ENCODE measurements at places on chromosomes 6 and 20.

DNA sequence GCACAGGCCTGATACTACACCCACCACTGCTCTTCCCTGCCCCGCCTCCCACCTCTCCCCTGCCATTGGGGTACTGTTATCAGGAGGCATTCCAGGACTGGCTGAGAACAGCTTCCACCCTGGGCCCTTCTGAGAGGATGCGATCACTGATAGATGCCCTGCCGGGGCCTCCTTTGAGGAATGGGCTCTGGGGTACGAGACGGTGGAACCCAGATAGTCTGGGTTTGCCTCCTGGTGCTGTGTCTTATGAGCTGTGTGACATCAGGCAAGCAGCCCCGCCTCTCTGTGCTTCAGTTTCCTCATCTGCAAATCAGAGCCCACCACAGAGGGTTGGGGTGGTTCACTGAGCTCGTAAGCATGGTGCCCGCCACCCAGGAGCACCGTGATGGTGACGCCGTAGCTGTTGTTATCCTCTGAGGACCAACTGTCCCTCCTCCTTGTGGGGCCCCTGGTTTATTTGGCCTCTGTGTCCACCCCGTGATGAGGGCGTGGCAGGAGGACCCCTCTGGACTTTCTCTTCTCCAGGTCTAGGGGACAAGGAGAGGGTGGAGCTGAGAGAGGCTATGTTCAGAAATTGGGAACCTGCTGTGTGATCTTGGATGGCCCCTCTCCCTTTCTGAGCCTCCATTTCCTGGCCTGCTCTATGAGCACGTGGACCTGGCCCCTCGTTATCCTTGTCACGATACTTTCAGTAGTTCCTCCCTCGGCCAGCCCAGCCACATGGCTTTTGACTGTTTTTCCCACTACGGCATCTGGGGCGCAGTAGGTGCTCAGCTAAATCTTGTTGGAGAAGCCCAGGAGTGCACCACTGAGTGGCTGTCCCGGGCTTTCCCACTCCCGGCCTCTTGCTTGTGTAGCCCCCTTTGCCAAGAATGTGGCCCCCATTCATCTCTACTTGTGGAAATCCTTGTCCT is 18.3 kb downstream of the SRC start:
- no peak for DNase-seq

- no peak for DNase-seq
These were observed 25.8 kb downstream of the SERPINB9 start for GRCh38 chr6:2877057-2877882.

- no peak for DNase-seq
These were observed 36.8 kb upstream of the MRPS10 start for GRCh38 chr6:42254505-42254904.

DNA sequence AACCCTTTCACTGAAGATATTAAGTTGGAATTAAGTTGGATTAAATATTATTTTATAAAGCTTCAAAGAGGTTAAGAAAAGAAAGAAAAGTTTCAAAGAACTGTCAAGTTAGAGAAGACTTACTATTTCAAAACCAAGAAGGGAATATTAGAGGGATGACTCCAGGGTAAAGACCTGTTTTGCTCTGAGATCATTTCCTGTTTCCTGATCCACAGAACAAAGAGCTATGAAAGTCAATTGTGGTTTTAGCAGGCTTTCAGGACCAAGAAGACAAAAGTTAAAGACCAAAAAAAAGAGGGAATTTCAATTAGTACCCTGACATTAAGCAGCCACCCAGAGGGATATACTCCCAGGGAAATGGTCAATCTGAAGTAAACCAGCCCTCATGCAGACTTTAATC is 19.4 kb downstream of the ESF1 start:
- DNase-seq = no peak

DNA sequence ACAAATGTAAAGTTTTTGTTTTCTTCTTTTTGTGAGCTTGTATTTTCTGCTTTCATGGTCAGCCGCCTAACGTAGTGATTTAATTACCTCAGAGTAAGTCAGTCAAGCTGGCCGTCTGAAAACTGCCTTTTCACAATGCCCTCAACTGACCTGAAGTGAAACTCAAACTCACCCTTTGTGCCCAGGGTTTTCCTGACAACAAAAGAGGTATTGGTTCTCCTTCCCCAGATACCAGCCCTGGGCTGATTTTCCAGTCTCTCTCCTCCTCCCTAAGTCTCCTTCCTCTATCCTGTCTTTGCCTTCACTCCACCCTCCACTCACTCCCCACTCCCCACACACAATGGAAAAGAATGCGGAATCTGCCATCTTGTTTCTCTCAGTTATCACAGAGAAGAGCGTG is 184.5 kb upstream of the HEY2 start:
- no peak for DNase-seq

DNA sequence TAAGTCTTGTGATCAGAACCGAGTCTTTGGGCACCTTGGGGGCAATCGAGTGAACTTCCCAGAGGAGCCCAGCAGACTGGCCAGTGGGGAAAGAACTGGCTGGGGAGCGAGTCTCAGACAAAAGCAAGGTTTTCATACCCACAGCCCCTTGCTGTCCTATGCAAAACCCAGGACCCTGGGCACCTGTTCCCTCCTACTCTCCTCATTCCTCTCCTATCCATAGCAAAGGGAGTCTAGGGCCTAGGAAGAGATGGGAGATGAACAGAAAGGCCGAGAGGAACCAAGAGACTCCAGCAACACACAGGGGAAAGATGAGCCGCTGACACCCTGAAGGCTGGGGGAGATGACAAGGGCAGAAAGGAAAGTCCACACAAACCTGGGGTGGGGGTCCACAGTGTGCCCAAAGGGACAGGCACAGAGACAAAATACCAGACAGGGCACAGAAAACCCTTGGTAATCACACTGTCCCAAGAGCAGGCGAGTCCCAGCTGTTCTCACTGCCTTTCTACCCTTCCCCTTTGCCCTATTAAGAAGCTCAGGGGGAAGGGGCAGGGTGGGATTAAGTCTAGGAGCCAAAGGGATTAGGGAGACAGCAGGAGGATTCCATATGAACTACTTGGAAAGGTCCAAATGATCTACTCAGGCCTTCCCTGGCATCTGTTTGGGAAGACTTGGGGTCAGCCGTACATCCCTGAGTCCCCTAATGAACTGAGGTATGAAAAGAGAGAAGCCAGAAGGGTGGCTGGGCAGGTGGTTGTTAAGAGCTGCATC is 6.5 kb downstream of the PPP1R18 start:
- DNase-seq = no peak

DNA sequence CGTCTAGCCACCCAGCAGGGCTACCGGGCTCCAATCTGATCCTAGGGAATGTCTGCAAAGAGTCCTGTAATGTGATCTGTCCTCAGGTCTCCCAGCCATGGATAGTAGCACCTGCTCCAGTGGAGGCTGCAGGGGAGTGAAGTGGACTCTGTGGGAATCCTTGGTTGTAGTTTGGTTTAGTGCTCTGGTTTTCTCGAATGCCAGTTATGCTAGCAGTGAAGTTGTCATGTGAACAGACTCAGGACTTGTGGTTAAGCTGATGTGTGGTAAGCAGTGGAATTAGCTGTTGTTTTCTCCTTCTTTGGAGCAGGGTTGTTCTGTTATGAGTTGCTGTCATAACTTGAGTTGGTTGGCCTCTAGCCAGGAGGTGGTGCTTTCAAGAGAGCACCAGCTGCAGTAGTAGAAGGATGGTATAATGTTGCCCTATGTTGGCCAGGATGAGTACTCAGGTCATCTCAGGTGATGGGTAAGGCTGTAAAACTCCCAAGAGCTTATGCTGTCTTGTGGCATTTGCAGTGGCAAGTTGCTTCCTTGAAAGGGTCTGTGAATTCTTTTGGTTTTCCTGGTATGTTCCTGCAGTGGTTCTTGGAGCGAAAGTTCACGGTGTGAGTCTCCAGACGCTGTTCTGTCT is 390.2 kb downstream of the UTRN start:
- no peak for DNase-seq

GRCh38 chr6:144714021-144714712 is 429.0 kb downstream of the UTRN start:
- DNase-seq = no peak

- no peak for DNase-seq
These were observed 47.2 kb downstream of the VEGFA start for GRCh38 chr6:43817192-43817591.

GRCh38 chr6:137471986-137472385 is 22.2 kb downstream of the OLIG3 start:
- DNase-seq = no peak

- no peak for DNase-seq
These were observed 48.1 kb downstream of the SLC24A3 start for GRCh38 chr20:19260412-19261090.

GRCh38 chr20:5164645-5165625 is 38.1 kb downstream of the CDS2 start:
- DNase-seq = no peak

- DNase-seq = peak; percentile 11
These were observed 1.1 kb downstream of the TCP1 start for GRCh38 chr6:159788276-159788675.

- no peak for DNase-seq
These were observed 131.6 kb upstream of the PMEPA1 start for GRCh38 chr20:57841297-57841866.

All from activated T-cell treated with anti-CD3 and anti-CD28 coated beads for 1 hour (primary cell).